ENCODE measurements at places on chromosomes 3 and 15. TPM values are rescaled to one million over a fixed set of nuclear protein-coding genes. Genes with fewer than 3 reads are reported as not detected.

The CNTN6 gene
- 3.3 TPM for total RNA-seq

The SLITRK3 gene
- 0.27 TPM for total RNA-seq

The CCNDBP1 gene
- total RNA-seq, result 41.8 TPM

The FYCO1 gene
- 18.6 TPM for total RNA-seq

The TMEM108 gene
- 6.3 TPM for total RNA-seq

The AEN gene
- 5.9 TPM for total RNA-seq

The SEMA6D gene
- 44.9 TPM for total RNA-seq

The DAZL gene
- not detected for total RNA-seq

DNA sequence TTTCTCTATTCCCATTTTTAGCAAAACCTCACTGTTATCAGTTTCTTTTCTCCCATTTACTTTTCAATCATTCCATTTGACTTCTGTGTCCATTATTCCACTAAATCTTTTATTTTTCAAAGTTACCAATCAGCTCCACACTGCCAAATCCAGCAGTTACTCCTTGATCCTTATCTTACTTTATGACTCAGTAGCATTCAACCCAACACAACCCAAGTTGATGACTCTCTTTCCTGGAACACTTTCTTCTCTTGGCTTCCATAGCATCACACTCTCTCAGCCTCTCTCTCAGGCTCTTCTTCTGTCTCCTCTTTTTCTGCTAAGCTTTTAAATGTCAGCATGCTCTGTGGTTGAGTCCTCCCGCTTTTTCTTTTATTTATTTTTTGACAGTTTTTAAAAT is 36.3 kb downstream of the RASGRP1 start:
- DNase-seq, result no peak

- DNase-seq, result peak; percentile 64
These were observed 193.7 kb upstream of the MME start for GRCh38 chr3:154886437-154886836.

GRCh38 chr3:174285242-174285864 is 573.8 kb upstream of the NAALADL2 start:
- no peak for DNase-seq

GRCh38 chr3:42014921-42015533 is 53.1 kb upstream of the ULK4 start:
- DNase-seq, result peak; percentile 86

DNA sequence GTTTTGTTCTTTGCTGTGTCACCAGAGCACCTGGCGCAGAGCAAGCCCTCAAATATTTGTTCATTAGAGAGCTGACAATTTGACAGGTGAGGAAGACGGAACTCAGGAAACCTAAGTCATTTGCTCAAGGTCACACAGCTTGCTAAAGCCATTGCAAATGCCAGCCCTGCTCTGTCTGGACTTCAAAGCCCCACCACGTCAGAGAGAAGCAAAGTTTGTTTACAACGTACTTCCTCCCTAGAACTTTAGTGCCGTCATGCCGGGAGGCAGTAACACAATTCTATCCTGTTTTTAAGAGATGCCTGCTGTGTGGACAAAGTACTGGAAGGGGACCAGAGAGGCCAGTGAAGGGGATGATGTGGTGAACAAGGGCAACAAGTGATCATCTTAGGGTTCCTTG is 216.6 kb upstream of the PRICKLE2 start:
- no peak for DNase-seq

DNA sequence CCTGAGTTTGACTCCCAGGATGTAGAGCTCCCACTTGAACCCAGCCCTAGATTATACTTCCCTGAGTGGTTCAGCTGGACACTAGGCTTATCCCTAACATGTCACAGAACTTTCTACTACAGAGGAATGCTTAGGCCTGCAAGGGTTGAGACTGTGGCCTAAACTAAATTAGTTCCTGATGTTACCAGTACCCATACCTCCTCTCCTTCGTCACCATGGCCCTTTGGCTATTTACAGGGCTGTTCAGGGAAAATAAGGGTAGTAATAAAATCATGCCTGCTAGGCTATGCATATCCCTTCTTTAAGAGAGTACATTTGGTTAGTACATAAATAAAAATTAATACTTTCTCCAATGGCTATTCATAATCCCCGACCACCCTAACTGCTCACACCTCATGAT is 356.4 kb upstream of the RASGRP1 start:
- DNase-seq, result no peak

GRCh38 chr15:83030021-83030420 is 18.6 kb upstream of the C15orf40 start:
- DNase-seq, result no peak

DNA sequence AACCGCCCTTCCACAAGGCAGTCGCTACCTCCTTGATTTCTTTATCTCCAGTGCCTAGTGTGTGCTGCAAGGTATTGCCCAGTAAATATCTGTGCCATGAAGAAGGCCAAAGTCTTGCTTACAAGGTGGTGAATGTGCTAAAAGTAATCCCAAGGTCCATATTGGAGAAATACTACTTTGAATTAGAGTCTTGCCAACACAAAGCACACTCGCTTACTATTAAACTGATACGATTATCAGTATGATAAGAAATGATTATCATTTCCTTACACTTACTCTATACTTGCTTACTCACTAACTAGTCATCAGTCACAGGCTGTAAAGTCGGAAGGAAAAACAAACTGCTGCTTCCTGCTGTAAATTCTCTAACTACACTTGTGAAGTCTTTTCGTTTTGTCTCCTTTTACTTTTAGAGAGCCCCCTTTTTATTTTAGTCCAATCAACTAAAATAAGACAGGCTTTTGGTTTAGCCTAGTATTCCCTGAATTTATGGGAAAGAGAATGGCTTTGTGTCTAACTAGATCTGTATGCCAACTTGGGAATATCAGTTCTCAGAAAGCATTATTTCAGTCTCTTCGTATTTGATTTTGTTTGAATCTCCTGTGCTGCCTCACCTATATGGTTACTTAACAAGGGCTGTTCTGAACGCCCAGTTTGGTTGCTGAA is 107.1 kb upstream of the TSC22D2 start:
- DNase-seq, result no peak

DNA sequence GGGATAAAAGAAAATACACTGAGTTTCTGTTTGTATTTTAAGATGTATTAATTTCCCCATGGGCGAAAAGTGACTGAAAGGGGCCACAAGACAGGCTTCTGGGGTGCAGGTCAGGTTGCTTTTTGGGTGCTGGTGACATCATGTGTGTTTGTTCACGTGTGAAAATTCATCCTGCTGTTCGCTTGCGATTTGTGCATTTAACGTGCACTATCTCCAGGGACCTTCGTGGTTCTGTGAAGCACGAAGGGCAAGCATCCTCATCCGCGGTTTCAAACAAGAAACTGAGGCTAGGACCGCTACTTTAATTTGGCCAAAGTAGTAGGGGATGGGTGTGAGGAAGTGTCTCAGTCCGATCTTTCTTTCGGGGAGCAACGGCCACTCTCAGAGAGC is 1.6 kb upstream of the SMAD6 start:
- peak; percentile 32 for DNase-seq

DNA sequence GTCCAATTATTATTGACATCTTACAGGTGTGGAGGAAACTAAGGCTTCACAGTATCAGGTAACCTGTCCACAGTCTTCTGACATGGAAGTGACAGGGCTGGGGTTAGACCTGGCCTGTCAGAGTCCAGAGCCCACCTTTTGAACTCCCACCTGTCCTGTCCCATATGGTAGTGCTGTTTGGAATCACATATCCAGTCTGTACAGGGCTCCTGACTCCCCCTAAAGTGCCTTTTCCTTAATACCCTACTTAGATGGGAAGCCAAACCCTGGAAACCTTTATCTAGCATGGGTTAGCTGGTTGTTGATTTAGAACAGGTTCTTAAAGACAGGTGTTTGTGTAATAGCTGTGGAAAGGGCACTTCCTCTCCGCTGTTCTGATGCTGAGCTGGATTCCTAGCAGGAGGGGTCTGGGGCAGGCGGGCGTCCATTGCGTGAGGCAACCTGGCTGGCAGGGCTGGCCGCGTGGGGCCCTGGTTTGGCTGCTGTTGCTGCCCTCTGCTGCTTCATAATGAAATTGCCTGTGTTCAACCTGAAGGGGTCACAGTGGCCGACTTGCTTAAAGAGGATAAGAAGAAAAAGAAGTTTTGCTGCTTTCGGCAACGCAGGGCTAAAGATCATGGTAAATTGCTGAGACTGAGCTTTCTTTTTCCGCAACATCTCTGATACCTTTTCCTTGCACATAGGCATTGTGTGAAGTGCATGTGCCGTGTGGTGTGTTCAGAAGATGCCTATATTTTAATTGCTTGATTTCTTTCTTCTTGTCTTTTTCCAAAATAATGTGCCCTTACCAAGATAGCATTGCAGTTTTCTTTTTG is 136.2 kb downstream of the CHDH start:
- DNase-seq, result peak; percentile 73

DNA sequence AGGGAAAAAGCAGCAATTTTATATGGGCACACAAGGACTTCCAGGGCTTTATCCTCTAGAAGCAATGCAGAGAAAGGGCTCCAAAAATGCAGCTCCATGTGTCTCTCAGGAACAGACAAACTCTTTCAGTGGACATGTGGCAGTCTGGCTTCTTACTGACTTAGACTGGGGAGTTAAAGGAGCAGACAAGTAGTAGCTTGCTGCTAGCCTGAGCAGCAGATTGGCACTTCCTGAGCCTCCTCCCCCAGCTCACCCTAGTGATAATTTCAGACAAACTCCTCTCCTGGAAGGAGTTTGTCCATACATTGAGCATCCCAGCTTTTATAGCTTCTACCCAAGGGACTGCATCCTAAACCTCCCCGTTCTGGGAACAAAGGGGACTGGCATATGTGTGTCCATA is 101.7 kb upstream of the MANF start:
- no peak for DNase-seq

DNA sequence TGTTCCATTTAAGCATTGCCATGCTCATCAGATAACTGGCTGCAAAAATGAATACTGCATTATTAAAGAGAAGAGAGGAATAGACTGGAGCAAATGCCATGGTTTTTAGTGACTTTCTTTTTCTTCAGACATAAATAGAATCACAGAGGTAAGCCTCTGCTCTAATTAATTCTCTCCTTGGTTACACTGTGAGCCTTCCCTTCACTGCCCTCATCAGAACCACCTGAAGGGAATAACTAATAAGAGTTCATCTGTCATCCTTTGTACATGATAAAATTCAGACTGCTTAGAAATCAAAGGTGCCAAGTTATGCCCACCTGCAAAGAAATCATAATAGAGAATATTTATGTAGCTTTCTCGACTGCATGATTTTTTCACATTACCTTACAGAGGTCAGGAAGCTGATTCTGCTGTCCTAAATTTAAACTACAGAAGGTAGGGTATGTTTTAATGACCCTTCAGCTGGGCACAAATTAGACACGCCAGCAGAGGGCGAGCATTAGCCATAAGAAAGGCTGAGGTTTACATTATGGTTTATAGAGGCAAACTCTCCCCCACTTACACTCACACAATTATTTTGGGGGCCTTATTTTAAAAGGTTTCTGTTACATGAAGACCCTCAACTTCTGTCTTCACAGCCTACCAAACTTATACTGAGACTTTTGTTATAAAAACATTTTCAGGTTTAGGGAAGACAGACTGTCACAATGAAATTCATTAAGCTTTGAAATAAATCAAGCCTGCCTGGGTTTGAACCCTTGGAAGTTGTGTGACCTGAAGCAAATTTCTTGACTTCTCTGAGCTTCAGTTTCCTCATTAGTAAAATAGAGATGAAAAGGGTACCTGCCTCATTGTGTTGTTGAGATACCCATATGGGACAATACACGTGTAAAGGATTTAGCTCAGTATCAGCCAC is 15.3 kb upstream of the UNC13C start:
- DNase-seq, result peak; percentile 38

GRCh38 chr3:172739462-172739861 is 11.1 kb upstream of the ECT2 start:
- no peak for DNase-seq

DNA sequence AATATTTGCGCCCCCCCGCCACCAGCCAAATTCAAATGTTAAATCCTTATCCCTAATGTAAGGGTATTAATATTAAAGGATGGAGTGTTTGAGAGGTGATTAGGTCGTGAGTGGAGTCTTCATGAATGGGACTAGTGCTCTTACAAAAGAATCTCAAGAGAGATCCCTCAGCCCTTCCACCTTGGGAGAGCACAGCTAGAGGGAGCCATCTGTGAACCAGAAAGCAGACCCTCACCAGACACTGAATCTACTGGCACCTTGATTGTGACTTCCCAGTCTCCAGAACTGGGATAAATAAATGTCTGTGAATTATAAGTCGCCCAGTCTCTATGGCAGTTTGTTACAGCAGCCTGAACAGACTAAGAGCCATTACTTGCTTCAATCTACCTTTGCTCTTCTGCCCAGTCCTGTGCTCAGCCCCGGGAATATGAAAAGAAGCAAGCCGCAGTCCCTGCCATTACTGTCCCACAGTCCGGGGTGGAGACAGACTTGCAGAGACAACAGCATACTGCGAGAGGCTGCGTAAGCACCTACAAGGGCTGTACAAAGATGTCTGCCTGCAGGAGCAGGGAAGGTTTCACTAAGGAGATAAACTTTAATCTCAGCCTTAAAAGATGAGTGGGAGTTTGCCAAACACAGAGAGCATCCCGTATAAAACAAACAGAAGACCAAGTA is 110.7 kb upstream of the TMCO5A start:
- no peak for DNase-seq

- DNase-seq, result no peak
These were observed 239.3 kb downstream of the VPS13C start for GRCh38 chr15:61820951-61821350.

DNA sequence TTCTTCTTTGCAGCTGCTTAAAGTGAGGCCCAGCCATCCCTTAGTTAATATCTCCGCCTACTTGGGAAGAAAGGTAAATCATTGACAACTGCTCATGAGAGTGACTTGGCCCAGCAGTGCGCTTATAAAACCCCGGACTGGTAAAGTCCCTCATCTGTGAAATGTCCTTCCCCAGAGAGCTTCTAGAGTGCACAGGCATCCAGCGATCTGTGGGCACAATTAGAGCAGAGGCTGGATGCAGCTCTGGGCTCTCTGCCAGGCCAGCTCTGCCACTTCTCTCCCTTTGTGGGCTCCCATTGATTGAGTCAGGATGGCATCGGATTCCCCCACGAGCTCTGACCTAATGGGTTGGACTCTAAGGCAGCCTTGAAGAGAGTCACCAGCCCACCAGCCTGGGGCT is 219.0 kb upstream of the LINGO1 start:
- no peak for DNase-seq

GRCh38 chr3:100335434-100335833 is 877 bp downstream of the NIT2 start:
- DNase-seq, result peak; percentile 22

Data from muscle of leg (tissue), 16 donors.